Uterus (tissue), 4 donors: ENCODE measurements at places on chromosomes 4 and X. TPM values are rescaled to one million over a fixed set of nuclear protein-coding genes. Genes with fewer than 3 reads are reported as not detected.

The GAGE1 gene
- not detected for total RNA-seq

GRCh38 chr4:40525752-40526598 lies 103.7 kb downstream of the RBM47 start:
- H3K36me3 ChIP-seq, result no peaks in the 10 kb centered on the region
- no peaks in the 10 kb centered on the region for H3K27me3 ChIP-seq
- H3K4me1 ChIP-seq, result no peaks in the 10 kb centered on the region
- peak; percentile 40 for DNase-seq
- peak overlapping the region; percentile 56 for H3K27ac ChIP-seq
- no peak overlapping the region for H3K4me3 ChIP-seq

DNA sequence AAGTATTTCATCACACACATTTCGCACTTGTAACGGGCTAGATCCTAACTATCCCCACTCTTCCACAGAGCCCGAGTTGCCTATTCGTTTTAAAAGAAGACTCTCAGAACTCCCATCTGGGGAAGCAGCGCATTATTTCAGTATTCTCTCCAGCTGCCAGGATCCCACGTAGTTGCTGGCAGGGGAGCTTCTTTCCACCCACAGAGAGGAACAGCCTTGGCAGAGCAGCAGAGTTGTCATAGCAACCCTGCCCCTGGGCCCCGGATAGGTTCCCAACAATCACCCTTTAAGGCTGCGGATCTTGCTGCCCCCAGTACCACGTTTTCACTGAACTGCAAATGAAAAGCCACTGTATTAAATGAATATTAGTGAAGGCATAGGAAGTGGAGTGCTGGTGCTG lies 106.7 kb downstream of the GPM6A start:
- H3K27me3 ChIP-seq, result no peaks in the 10 kb centered on the region
- no peak overlapping the region for H3K27ac ChIP-seq
- no peak overlapping the region for H3K4me3 ChIP-seq
- no peaks in the 10 kb centered on the region for H3K4me1 ChIP-seq
- no peaks in the 10 kb centered on the region for H3K36me3 ChIP-seq

GRCh38 chrX:71953946-71954345 lies 43.3 kb downstream of the NHSL2 start:
- no peaks in the 10 kb centered on the region for H3K27me3 ChIP-seq
- no peak overlapping the region for H3K4me3 ChIP-seq
- no peak for DNase-seq
- H3K36me3 ChIP-seq, result no peaks in the 10 kb centered on the region
- H3K4me1 ChIP-seq, result no peaks in the 10 kb centered on the region
- H3K27ac ChIP-seq, result no peak overlapping the region

The TEC gene
- total RNA-seq, result 2.3 TPM

The ETNPPL gene
- total RNA-seq, result not detected

The POLA1 gene
- total RNA-seq, result 21.4 TPM

The SPANXB1 gene
- not detected for total RNA-seq

The ERCC6L gene
- total RNA-seq, result 0.52 TPM

DNA sequence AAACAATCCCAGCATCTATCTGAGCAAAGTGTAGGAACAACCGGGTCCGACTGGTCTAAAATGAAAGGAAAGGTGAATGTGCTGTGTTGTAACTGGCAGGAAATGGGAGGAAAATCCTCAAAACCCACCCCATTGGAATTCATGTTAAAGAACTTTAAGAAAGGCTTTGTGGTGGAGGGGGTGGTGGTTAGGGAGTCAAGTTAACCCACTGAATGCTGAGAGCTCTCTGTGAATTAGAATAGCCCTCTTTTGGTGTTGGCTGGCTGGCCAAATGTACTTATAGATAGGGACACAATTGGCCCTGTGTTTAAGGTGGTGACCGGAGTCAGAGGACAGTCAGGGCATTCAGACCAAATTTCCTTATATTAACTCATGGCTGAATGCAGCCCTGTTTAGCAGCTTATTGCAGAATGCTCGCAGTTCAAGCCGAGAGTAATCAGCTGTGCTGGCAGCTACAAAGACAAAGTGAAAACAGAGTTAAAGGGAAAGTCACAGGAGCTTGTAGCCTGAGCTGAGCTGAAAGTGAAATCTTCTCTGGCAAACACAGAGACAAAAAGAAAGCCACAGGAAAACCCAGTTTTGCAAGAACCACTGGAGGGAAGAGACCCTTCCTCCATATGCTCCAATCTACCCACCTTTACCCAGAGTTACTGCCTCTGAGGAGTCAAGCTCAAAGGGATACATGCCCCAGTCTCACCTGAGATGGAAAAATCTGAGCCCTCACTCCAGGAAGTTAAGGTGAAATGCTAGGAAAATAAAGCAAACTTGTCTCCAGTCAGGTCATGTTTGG lies 38.5 kb upstream of the UGT2B7 start:
- H3K27ac ChIP-seq, result no peak overlapping the region
- H3K4me1 ChIP-seq, result no peaks in the 10 kb centered on the region
- no peak for DNase-seq
- no peaks in the 10 kb centered on the region for H3K27me3 ChIP-seq
- no peaks in the 10 kb centered on the region for H3K36me3 ChIP-seq

GRCh38 chrX:23788521-23788920 lies 5.5 kb downstream of the SAT1 start:
- H3K36me3 ChIP-seq, result no peaks in the 10 kb centered on the region
- no peaks in the 10 kb centered on the region for H3K27me3 ChIP-seq
- H3K4me1 ChIP-seq, result no peaks in the 10 kb centered on the region
- peak overlapping the region; percentile 39 for H3K27ac ChIP-seq
- no peak for DNase-seq

DNA sequence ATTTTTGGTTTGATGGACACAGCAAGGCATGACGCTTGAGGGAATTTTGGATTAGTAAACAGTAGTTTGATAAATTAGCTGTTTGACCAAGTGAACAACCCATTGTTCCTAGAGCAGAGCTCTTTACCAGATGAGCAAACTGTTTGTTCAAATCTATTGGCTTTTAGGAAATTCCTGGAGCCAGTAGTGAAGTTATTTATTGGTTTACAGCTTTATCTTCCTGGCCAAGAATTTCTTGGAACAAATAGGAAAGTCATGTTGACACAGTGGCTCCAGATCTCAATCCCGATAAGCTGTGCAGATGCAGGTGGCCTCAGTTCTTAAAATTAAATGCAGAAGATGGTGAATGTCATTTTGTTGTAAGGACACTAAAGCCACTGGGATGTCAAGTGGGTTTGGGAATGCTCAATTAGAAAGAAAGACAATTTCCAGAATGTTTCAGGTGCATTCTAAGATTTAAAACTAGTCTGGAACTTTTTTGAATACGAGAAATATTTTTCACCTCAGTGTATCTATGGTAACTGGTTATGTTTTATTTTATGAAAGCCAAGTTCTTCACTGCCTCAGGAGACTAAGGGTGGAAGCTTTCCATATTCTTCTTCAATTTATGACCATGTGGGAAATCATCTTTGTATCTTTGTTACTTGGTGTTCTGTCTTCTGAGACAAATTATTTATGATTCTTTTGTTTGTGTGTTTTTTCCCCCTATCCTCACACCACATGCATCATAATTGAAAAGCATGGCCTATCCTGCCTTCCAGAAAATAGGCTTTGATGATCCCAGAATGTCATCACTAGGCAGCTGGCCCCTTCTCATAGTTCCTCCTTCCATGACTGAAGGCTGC lies 554.5 kb downstream of the STIM2 start:
- DNase-seq, result no peak
- no peaks in the 10 kb centered on the region for H3K4me1 ChIP-seq
- no peak overlapping the region for H3K4me3 ChIP-seq
- H3K36me3 ChIP-seq, result no peaks in the 10 kb centered on the region

The DRD5 gene
- total RNA-seq, result not detected

The PAGE2B gene
- total RNA-seq, result not detected

DNA sequence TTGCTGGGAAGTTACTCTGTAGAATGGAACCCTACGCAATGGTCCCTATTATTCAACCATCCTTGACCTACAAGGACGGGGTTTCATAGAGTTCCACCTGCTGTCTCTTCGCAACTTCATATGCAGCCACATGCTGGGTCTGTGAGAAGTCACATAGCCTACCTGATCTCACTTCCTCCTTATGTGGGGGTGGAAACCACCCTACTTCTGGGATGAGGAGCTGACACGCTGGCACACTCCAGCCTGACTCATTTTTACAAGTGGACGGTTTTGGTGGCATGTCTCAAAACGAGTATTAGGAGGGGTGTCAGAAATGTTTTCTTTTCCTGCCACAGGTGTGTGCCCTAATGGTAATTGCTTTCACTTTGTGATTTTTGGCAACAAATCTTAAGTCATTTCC lies 36.8 kb upstream of the ARSD start:
- no peaks in the 10 kb centered on the region for H3K4me1 ChIP-seq
- no peaks in the 10 kb centered on the region for H3K36me3 ChIP-seq
- no peak for DNase-seq
- no peaks in the 10 kb centered on the region for H3K27me3 ChIP-seq
- no peak overlapping the region for H3K27ac ChIP-seq

The SHOX gene
- total RNA-seq, result not detected

DNA sequence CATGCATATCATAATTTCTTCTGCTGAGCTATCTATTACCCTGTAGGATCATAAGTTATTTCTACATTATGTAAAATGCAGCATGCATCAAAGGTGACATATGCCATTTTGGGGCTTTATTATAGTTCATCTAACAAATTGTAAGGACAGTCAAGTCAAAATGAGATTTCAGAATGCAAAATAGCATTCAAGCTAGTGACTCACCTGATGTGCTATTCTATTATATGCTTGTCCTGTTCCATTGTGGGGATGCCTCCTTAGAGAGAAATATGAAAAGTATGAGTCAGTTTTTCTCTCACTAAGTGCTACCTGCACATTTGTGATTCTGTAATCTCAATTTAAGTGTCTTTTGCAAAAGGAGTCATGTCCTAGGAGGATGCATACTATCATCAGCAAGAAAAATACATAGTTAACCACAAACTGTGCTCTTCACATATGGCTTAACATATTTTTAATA lies 647.0 kb upstream of the PCDH10 start:
- H3K4me1 ChIP-seq, result no peaks in the 10 kb centered on the region
- no peak overlapping the region for H3K4me3 ChIP-seq
- no peak overlapping the region for H3K27ac ChIP-seq
- no peaks in the 10 kb centered on the region for H3K36me3 ChIP-seq

GRCh38 chr4:125008676-125009075 lies 296.1 kb upstream of the ANKRD50 start:
- H3K27me3 ChIP-seq, result no peaks in the 10 kb centered on the region
- DNase-seq, result no peak

GRCh38 chr4:151322570-151322969 lies 2.8 kb downstream of the SH3D19 start:
- no peaks in the 10 kb centered on the region for H3K27me3 ChIP-seq
- H3K27ac ChIP-seq, result peak overlapping the region; percentile 94
- H3K36me3 ChIP-seq, result no peaks in the 10 kb centered on the region
- no peak for DNase-seq
- H3K4me1 ChIP-seq, result no peaks in the 10 kb centered on the region

The SHISA3 gene
- total RNA-seq, result 0.37 TPM
